ENCODE measurements at places on chromosomes 4 and X.
A peak's percentile ranks its signal among the peaks of the same experiment; 100 is the strongest.

DNA sequence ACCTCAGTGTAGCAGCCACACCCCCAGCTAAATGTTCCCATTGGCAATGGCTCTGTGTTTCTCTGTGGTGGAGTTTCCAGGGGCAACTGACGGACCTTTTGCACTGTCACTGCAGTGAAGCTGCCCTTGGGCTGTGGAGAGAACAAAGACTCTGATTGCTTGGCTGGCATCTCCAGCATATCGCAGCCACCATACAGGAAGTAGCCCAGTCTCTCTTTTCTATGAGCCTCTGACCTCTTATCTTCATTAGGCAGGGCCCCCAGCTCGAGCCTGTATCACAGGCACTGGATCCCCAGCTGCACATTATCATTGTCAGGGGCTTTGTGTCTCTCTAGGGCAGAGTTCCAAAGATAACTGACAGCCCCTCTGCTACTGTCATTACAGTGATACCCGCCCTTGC lies 483.5 kb downstream of the ARAP2 start:
- DNase-seq, result no peak

DNA sequence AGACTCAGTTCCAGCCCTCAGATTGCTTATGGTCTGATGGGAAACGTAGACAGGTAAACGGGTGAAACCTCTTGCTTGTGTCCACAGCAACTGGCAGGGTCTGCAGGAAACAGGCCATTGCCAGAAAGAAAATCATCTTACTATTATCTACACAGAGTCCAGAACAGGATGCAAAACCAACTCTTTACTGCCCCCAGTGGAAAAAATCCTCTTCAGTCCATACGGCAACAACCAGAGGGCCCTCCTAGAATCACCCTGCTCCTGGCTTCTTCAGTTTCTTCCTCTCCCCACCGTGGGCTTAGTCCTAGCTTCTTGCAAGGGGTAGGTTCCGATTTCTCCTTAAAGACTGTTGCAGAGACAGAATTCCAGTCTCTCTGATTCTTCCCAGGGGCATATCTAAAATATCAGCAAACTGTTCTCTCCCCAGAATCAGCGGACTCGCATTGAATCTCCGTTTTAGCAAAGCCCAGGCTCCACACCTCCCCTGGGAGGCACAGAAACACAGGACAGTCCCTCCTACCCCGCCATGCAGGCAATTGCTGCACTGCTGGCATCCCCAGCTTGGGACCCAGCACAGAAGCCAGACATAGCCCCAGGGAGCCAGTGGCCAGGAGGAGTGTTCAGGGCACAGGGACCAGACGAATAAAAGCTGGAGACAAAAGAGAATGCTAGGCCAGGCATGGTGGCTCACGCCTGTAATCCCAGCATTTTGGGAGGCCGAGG lies 41.0 kb upstream of the SH3RF1 start:
- DNase-seq, result no peak

DNA sequence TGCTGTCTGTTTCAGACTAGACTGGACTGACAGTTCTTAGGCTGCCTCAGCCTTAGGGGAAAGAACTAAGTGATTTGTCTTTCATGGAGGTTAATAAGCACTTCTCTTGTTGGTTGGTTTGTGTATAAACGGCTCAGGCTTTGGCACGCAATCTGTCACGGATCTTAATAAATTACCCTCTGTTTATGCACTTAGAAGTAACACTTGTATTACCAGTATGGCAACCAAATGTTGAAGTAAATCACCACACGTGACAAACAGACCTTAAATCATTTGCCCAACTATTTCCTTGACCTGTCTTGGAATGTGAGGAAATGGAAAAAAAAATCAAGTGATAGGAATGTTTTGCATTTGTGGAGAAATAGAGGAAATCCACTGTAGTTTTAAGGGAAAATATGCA lies 69.9 kb downstream of the TEX13A start:
- no peak for DNase-seq

DNA sequence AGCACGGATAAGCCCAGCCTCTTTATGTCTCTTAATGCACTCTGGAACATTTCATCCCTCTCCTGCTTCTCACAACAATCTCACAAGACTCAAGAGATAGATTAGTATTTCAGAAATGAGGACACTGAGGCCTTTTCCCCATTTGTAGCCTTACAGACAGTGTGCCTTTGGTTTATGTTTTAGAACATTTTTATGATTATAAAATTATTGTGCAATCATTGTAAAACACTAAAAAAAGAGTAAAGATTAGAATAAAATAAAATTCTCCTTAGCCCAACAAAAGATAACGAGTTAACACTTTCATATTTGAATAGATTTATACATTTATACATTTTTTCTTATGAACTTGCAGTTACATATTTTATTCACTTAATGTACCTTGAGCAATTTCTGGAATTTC lies 748.7 kb downstream of the TRIML1 start:
- DNase-seq, result no peak

GRCh38 chr4:52611030-52611555 lies 48.0 kb downstream of the USP46 start:
- no peak for DNase-seq

- DNase-seq, result no peak
These were observed 31.4 kb upstream of the SLC25A31 start for GRCh38 chr4:127698789-127699200.

DNA sequence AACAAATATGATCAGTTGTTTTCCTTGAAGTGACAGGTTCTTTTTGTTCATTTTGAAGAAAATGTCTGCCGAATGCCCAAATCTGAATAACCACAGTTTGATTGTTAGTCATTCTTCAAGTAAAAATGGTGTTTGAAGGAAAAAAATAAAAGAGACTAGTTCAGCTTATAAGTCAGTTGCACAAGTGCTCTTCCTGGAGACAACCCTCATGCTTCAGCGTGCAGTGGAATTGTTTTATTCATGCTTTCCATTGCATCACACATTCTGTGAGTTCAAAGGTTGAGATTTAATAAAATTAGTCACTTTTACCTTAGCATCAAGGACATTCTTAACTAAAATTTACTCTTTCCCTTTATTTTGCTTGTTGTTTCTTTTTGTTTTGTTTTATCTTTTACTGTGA lies 404.9 kb downstream of the ZNF674 start:
- DNase-seq, result no peak

DNA sequence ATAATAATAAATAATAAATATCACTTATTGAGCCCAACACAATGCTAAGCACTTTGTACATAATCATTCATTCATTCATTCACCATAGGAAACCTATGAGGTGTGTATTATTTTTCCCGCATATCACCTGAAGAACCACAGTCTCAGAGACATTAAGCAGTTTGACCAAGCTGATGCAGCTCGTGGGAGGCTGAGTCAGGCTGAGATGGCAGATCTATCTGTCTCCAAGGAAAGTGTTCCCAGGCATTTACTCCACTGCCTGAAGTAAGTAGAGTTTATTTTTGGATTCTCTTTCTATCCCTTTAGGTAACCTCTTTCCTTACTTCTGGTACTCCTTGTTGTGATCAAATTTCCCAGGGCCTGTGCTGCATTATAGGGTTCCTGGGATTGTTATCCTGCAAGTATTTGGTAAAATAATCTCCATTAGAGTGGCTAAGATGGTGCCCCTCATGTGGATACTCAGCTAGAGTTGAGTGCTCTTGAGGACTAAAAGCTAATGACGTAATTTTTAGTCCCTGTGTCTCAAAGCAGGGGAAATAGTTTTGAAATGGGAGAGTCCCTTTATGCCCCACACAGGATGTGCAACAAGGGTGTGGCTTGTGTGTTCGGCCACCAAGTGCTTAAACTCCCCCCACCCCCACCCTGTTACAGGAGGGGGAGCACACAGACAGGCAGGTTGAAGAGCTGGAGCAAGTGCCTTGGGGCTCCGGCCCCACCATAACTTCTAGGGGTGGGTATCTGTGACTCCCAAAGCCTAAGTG lies 467.0 kb downstream of the STIM2 start:
- DNase-seq, result no peak

DNA sequence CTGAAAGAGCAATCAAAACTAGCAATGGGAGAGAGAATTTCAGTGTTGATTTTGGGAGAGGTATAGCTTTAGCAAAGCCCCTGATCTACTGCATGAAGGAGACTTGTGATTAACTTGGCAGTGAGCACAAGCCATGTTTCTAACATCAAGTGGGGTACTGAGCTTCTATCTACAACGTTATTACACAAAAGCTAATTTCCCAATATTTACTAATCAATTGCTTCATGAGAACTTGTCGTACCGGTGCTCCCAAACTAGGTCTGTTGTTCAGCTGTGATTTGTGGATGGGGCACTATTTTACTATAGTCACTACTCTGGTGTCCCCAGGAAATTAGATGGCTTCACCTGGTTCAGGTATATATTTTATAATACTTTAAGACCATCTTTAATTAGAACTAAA lies 16.2 kb downstream of the ANK2 start:
- DNase-seq, result no peak

- no peak for DNase-seq
These were observed 282.7 kb downstream of the ANKRD50 start for GRCh38 chr4:124429746-124430250.

- DNase-seq, result no peak
These were observed 296.5 kb upstream of the CLNK start for GRCh38 chr4:10981096-10981495.

GRCh38 chr4:175166020-175166419 lies 247.9 kb downstream of the ADAM29 start:
- DNase-seq, result no peak

- no peak for DNase-seq
These were observed 239.7 kb upstream of the UGT8 start for GRCh38 chr4:114358901-114359300.

GRCh38 chr4:187444061-187444460 lies 551.5 kb upstream of the ZFP42 start:
- no peak for DNase-seq

DNA sequence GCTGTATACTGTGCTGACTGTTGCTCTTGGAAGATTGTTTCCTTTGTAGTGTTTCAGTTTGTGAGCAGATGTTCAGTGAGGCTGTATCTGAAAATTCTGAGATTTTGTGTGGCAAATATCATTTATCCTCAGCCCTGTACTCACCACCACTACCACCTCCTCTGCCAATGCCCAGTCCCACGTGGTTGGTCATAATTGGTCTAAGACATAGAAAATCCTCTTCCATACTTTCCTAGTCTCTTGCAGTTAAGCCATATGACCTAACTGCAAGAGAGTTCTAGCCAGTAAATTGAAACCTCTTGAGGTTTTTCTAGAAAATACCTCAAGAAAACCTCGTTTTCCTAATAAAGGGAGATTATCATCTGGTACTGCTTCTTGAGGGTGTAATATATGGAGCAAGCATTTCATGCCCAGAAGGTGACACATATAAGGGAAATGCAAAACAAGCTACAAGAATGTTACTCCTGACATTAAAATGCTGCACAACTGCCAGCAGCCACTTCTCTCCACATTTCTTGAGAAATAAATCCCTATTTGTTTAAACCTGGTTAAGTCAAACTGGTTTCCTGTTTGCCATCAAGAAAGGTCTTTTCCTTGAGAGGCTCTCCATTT lies 32.8 kb downstream of the ABCE1 start:
- DNase-seq, result no peak

- no peak for DNase-seq
These were observed 134.9 kb upstream of the GATB start for GRCh38 chr4:151895671-151896070.

DNA sequence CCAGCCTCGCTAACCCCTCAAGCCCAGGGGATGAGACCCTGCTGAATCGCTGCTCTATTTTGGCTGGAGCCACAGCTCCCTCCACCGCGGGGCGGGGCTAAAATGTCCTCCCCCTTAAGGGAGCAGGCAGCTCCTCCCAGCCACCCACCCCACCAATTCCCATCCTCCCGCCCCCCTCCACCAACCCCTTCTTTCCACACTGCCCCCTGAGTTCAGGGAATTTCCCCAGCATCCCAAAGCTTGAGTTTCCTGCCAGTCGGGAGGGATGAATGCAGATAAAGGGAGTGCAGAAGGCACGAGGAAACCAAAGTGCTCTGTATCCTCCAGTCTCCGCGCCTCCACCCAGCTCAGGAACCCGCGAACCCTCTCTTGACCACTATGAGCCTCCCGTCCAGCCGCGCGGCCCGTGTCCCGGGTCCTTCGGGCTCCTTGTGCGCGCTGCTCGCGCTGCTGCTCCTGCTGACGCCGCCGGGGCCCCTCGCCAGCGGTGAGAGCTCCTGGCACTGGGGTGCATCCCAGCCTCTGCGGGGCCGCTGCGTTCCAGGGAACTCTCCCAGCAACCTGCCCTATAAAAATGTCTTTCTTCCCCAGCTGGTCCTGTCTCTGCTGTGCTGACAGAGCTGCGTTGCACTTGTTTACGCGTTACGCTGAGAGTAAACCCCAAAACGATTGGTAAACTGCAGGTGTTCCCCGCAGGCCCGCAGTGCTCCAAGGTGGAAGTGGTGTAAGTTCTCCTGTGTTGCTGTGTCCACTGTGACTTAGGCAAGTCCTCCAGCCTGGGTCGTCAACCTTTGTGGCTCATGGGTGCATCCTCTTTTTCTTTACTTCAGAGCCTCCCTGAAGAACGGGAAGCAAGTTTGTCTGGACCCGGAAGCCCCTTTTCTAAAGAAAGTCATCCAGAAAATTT lies at the start of gene CXCL6:
Gene CXCL6, plus strand, starts transcription at position 306 of the 907 bp plus-strand sequence. Its CDS starts 73 bp downstream, at position 379.
- DNase-seq, result no peak

GRCh38 chr4:38317041-38317674 lies 346.8 kb upstream of the KLF3 start:
- DNase-seq, result no peak

- DNase-seq, result no peak
These were observed 129.6 kb upstream of the HCCS start for GRCh38 chrX:10981506-10981905.

GRCh38 chrX:107542500-107542899 lies 85.8 kb upstream of the PRPS1 start:
- DNase-seq, result no peak

DNA sequence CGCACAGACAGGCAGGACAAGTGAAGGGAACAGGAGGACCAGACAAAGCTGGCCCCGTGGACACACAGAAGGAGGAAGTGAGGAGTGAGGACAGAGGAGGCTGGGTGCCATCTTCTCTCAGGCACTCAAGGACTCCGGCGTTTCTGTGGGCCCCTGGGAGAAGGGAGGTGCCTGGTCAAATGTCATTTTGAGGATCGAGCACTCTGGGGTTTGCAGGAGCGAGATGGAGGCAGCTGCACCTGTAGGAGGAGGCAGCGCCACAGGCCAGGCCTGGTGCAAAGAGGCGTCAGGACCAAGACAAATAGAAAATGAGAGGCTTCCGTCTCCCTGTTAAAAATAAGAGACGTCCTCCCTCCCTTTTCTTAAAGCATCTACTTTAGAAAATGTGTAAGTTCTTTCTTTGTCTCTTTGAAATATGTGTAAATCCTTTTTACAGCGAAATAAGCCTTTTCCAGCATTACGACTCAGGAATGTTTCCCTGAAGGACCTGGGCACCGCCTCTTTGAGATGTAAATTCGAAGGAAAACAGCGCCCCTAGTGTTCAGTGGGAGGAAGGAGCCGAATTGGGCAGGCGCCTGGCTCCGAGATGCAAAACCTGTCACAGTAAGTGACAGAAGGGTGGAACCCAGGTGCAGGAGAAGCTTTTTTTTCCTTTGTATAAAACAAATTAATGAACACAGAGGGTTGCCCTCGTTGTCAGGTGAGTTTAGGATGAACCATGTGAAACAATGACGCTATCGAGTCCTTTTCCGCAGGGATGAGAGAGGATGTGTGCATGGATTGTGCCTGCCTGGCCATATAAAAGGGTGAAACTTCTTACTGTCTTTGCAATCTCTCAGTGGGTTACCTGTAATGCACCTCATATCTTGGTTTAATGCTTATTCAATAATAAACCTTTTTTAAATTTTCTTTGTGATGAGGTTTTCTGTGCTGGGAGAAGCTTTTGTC lies 1.4 kb upstream of the C4orf50 start:
- DNase-seq, result no peak

GRCh38 chr4:183471946-183472708 lies 27.7 kb downstream of the CDKN2AIP start:
- DNase-seq, result peak; percentile 92

- DNase-seq, result no peak
These were observed 1070.1 kb downstream of the STPG2 start for GRCh38 chr4:97073194-97073593.
